Activated naive CD8-positive, alpha-beta T cell treated with anti-CD3 and anti-CD28 coated beads for 36 hours (primary cell): ENCODE measurements at places on chromosomes 3 and 15. TPM values are rescaled to one million over a fixed set of nuclear protein-coding genes. Genes with fewer than 3 reads are reported as not detected.

CFAP20DC gene
- 1.6 TPM for total RNA-seq

UNC13C gene
- total RNA-seq, result not detected

GRCh38 chr3:153287017-153287416 is 125.0 kb downstream of the RAP2B start:
- DNase-seq, result no peak

- DNase-seq, result no peak
Observed at GRCh38 chr15:77224352-77224751, 153.4 kb upstream of the TSPAN3 start.

- DNase-seq, result no peak
Observed at GRCh38 chr15:91586560-91586959, 266.9 kb upstream of the SLCO3A1 start.

DNA sequence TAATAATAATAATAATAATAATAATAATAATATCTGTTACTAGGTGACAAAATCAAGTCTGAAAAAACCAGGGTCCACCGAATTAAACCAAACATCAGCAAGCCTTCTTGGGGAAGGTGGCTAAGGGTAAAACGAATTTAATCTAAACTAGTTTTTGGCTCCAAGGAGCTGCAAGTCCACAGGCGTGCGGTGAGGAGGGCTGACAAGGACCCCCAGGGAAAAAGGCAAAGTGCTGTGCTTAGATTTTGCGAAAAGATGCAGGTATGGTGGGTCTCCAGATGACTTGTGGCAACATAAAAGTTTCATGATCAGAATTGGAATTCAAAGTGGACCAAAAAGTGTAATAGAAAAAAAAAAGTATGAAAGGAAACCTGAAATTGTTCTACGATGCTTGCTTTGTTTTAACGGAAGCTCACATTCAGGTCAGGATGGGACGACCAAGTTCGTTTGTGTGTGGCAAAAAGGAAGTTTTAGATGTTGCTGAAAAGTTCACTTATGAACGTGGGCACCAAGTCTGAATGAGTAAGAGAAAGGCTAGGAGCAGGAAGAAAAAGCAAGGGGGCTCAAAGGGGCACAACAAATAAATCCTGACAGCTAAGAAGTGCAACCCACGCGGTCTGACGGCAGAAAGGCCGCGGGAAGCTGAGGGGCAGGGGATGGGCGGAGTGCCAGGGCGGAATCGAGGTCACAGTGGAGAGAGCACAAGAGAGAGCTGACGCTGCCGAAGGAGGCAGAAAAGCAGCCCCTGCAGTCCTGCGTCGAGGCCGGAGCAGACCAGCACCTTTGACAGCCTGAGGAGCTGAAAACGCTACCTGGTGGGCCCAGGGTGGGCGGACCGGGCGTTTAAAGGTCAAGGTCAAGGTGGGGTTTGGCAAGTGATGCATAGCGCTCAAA is 1.1 kb downstream of the WDR82 start:
- DNase-seq, result peak; percentile 85

DNA sequence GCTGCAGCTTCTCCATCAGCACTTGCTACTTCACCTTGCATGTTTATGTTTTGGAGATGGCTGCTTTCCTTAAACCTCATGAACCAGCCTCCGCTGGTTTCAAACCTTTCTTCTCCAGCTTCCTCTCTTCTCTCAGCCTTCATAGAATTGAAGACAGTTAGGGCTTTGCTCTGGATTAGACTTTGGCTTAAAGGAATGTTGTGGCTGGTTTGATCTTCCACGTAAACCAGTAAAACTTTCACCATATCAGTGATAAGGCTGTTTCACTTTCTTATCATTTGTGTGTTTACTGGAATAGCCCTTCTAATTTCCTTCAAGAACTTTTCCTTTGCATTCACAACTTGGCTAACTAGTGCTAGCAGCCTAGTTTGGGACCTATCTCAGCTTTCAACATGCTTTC is 11.7 kb upstream of the GNAT1 start:
- DNase-seq, result no peak

GRCh38 chr3:146680617-146681016 is 75.5 kb upstream of the PLSCR5 start:
- no peak for DNase-seq

GRCh38 chr3:53171827-53172505 is 11.0 kb downstream of the PRKCD start:
- no peak for DNase-seq
